ENCODE measurements at places on chromosomes 13 and 19. TPM values are rescaled to one million over a fixed set of nuclear protein-coding genes. Genes with fewer than 3 reads are reported as not detected.

MBD3L2 gene
- not detected for total RNA-seq

- no peak for DNase-seq
Measured at GRCh38 chr13:48231080-48231479, 1.9 kb upstream of the ITM2B start.

DNA sequence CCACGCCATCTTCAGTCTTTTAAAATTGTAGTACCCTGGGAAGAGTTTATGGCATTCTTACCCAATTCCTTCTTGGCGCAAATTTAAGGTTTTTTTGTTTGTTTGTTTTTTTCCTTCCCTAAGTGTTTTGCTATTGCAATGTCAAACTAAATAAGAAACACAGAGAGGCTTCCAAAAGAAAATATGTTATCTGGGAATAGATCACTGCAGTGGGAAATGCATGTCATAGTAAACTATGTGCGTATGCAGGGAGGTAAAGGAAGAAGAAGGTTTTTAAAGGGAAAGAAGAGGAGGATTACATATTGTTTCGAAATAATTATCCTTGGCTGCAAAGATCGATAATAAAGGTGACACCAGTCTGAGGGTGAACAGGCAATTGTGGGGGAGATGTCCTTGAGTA lies 13.2 kb downstream of the CLEC11A start:
- DNase-seq = no peak

- peak; percentile 35 for DNase-seq
Measured at GRCh38 chr13:91664039-91664438, 265.6 kb downstream of the GPC5 start.

DNA sequence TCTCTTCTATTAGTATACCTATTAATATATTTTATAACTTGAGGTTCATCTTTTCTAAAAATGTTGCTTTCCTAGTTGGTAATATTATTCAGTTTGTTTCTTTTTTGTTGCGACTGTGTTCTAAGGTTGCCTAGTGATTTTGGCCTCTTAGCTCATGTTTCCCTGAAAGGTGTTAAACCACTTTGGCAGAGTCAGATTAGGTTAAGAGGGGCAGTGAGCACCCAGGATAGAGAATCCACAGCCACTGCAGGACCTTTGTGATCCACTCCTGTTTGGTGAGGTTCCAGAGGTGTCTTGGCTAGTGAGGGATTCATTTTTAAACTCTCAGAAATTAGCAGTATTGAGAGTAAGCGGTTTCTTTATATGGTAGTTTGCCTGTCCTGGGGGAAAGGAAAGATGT lies 14.9 kb upstream of the GPR18 start:
- DNase-seq = no peak

- DNase-seq = peak; percentile 59
Measured at GRCh38 chr19:40596608-40597328, 4.4 kb upstream of the LTBP4 start.

UBE2L5 gene
- total RNA-seq = 0.18 TPM

DNA sequence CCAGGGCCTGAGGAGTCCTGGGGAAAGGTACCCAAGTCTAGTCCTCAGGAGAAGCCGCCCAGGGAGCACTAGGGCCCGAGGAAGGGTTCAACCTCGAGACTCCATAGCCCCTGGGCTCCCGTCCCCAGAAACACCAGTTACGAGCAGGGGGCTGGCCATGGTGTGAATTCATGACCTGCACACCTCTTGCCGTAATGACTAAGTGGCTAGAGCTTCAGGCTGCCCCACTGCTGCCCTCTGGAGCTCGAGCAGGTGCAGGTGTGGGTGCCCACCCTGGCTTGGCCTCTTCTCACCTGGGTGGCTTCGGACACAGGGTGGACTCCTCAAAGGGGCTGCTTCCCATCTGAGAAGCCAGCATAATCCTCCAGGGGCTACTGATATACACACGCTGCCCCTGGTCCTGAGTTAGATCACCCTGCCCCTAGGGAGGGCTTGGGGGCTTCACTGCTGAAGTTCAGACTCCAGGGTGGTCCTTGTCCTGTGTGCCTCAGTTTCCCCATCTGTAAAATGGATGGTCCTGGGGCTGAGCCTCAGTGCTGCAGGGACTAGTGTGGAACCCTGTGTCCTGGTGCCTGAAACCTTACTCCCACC lies 13.6 kb downstream of the SPC24 start:
- DNase-seq = no peak

- DNase-seq = no peak
Measured at GRCh38 chr19:3360421-3361383, 5.7 kb upstream of the NFIC start.

DNA sequence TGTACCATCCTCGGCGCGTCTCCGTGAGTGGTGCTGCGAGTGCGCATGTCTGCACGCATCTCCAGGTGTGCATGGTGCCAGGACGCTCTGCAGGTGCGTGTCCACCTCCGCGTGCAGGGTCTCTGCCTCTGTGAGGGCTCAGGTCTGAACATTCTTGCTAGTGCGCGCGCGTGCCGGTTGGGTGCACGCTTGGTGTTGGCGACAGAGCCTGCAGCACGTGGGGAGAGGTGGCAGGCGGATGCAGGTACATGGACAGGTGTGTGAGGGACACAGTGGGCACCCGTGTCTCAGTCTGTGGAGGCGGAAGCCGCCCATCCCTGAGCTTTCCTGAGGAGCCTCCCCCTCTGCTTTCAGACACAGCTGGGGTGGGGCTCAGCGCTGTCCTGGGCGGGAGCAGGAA lies 4.9 kb upstream of the OR10H2 start:
- no peak for DNase-seq
